Stimulated activated CD8-positive, alpha-beta memory T cell treated with anti-CD3 and anti-CD28 coated beads, Interleukin-12 subunit alpha, Interleukin-12 subunit beta, amount 100 ng/mL, for 4 hours (primary cell): ENCODE measurements at places on chromosomes 2 and 18.

GRCh38 chr2:138415985-138416384 lies 85.6 kb upstream of the SPOPL start:
- DNase-seq: no peak

GRCh38 chr2:229884775-229885699 lies 36.8 kb downstream of the TRIP12 start:
- no peak for DNase-seq

- DNase-seq: no peak
These were observed 32.6 kb downstream of the MARCHF4 start for GRCh38 chr2:216339456-216340279.

- DNase-seq: no peak
These were observed 34.3 kb downstream of the AFF3 start for GRCh38 chr2:100107906-100108647.

DNA sequence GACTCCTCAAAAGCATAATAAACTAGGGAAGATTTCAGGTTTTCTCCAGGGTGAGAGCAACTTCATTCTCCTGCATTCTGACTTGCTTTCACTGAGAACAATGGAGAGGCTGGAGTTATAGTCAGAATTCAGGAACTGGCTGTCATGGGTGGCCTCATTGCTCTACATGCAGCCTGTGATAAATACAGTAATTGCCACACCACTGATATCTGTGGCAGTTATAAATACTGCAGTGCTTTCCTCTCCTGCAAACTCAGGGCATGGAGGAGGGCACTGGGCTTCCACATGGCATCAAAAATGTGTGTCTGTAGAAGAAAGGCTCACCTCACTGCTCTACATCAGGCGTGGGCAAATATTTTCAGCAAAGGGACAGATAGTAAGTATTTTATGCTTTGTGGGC lies 510.2 kb downstream of the ZNF516 start:
- DNase-seq: no peak

- no peak for DNase-seq
These were observed 182.5 kb upstream of the HS6ST1 start for GRCh38 chr2:128501006-128501690.

DNA sequence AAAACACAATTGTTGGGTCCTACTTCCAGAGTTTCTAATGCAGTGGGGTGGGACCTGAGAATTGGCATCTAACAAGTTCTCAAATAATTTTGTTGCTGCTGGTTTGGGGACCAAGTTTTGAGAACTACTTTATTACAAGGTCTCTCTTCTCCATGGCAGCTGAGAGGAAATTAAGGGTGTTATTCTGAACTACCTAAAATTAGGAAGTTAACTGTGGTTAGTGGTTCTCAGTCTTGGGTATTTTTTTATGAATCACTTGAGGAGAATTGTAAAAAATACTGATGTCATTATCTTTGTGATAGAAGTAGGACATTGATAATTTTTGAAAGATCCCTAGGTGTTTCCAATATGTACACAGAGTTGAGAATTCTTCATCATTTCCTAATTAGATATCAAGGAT lies 210.2 kb downstream of the MC4R start:
- DNase-seq: no peak

DNA sequence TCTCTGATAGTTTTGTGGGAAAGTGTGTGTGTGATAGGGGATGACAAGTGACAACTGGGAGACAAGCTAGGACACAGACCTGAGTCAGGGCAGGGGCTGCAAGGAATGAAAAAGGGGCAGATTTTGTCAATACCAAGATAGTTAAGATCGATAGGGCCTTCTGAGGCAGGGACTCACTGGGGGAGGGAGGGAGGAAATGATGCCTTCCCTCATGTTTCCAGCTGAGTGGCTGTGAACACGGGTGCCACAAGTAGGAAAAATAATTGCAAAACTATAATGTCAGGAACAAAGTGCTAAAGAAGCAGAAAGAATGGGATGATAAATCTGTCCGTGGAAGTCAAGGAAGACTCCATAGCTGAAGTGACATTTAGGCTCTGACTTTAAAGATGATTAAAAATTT lies 24.2 kb downstream of the CDH2 start:
- no peak for DNase-seq

DNA sequence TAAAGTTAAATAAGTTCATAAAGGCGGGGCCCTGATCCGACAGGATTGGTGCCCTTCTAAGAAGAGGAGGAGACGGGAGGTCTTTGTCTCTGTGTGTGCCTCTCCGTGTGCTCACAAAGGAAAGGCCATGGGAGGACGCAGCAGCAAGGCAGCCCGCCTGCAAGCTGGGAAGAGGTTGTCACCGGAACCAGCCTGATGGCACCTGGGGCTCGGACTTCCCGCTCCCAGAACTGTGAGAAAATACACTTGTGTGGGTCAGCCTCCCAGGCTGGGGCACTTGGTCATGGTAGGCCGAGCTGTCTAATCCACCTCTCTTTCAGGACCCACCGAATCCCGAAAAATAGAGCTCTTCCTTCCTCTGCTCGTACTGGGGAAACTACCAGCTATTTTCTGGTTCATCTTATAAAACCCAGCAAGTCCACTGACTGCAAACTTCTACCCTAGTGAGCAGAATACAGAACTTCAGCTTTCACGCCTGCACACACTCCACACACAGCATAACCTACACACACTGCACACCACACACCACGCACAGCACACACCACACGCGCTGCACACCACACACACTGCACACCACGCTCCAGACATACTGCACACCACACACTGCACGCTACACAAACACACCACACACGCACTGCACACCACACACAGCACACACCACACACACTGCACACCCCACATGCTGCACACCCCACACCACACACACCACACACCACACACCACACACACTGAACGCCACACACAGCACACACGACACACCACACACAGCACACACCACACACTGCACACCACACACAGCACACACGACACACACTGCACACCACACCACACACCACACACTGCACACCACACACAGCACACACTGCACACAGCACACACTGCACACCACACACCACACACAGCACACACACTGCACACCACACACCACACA lies 58.1 kb downstream of the ASB1 start:
- no peak for DNase-seq

- no peak for DNase-seq
These were observed 23.3 kb downstream of the TTC32 start for GRCh38 chr2:19878268-19879046.

- DNase-seq: no peak
These were observed 2.8 kb downstream of the WDR54 start for GRCh38 chr2:74424139-74424992.

- no peak for DNase-seq
These were observed 214.2 kb downstream of the HRH4 start for GRCh38 chr18:24674605-24675004.

GRCh38 chr2:119478978-119479295 lies 45.3 kb downstream of the SCTR start:
- DNase-seq: no peak

GRCh38 chr2:217784996-217785543 lies 217.7 kb downstream of the TNS1 start:
- DNase-seq: no peak

DNA sequence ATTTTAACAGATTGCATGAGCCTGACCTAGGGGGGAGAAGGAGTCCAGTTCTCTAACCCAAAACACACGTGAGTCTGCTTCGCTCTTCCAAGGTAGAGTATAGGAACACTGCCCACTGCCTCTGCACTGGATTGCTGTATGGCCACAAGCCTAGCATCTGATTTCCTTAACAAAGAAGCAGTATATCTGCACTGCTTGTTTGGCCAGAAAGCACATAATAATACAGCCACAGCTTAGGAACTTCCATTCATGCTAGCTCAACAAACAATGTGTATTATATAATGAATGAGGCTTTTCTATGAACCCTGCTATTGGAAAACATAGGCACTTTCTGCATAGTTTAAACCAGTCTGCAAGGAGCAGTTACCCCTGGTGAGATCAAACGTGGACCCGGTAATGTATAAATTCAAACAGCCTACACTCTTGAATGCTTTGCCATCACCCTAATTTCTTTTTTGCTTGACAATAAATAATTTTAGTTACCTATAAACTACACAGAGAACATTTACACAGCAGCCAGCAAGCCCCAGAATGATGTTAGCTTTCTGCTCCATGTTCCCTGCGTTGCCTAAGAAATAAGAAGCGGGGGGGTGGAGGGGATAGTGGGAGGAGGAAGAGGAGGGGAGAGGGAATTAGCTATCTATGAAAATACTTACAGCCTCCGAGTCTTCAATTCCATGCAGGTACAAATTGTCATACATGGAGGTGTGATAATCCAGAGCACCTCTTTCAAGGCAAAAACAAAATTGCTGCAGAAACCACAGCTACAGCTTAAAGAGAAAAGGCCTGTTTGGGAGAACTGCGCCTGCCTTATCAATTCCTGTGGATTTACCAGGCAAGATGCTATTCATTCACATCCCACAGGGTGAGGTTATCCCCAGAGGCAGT lies 125.6 kb downstream of the CACNB4 start:
- DNase-seq: no peak

DNA sequence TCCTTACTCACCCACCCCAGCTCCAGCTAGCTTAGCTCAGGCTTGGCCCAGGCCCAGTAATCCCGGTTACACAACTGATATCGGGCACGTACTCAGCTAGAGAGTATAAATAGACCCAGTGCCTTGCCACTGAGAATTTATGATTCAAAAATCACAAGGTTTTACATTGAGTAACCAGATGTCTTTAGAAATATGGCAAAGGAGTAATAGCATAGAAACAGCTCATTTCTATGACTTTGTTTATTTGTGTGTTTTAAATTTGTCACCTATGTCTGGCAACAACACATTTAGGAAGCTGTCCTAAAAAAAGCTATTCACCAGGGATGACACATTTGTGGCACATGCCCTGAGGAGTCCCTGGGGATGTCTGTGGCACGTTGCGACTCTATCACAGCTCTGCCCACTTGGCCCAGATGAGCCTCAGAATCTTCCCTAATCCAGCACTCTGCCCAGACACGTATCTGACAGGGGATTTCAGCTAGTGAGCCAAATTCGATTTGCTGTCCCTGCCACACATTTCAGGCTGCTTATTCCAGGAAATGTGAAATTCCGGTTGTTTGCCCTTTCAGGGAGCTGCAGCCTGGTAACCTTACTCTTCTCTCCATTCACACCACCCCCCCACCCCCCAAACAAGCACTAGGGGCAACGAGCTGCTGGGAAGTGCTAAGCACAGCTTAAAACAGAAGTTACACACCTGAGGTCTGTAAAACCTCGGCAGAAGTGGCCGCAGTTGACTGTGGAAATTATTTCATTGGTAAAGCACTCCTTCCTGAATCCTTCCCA lies 85.4 kb upstream of the ZCCHC2 start:
- no peak for DNase-seq

GRCh38 chr18:55863876-55864275 lies 275.9 kb upstream of the TCF4 start:
- DNase-seq: no peak

- DNase-seq: no peak
These were observed 113.3 kb downstream of the SMAD2 start for GRCh38 chr18:47817017-47817794.

GRCh38 chr18:77524909-77525308 lies 275.3 kb downstream of the GALR1 start:
- no peak for DNase-seq

GRCh38 chr2:204226305-204226880 lies 289.8 kb downstream of the ICOS start:
- no peak for DNase-seq

DNA sequence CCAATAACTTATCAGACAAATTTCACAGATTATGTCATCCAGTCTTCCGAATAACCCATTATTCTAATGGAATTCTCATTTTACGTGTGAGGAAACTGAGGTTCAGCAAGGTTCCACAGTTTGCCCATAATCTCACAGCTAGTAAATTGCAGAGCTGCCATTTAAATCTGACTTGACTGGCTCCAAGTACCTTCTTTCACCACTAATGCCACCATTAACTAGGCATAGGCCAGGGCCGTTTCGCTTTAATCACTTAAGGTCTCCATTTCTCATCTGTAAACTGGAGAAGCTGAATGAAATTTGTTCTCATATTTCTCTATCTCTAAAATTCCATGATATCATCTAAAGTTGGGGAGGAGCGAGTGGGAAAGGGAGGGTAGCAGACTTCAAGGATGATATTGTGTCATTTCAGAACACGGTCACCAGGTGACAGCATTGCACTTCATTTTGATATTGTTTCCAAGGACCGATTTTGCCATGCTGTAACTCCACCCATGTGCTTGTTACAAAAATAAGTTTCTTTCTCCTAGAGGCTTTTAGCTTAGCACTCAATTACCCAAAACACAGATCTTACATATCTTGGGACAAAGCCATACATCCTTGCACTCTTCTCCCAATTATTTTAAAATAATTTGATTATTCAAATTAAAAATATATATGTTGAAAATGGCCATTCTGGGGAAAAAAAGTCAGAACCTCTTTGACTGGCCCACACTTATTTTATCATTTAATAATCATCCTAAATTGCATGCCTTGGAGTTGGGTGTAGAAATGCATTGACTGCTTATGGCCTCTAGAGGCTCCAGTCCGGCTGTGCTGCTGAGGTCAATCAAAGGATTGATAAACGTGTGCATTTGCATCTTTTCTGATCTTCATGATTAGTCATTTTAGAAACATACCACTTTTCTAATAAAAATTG lies 123.8 kb downstream of the AKAIN1 start:
- no peak for DNase-seq

DNA sequence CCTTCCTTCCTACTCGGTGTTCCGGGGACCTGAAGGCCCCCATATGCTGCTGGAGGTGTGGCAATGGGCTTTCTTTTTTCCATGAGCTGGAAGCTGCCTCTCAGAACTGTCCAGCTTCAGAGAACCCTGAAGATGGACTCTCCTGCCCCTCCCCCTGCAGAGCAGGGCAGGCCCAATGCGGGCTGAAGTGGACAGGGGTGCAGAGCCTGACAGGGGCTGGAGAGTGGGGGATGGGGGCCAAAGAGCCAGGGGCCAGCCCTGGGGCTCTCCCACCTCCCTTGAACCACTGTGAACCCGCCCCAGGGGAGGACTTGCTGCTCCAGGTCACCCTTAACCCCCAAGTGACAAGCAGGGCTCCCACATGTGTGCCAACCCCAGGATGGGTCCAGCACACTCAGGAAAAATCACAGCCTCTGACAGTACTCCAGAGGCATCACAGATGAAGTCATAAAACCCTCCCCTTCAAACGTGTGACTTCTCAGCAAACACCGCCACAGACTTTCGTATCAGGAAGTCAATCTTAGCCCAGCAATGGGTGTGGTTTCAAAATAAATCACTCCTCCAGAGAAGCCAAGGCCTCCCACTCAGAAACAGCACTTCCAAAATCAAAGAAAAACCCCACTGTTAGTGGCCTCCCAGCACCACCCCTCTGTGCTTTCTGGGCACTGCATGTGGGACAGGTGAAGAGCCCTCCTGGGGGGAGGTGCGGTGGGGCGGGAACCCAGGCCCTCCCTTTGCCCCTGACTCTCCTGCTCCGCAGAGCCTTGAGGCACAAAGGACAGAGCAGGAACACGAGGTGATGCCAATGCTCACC lies 135.8 kb downstream of the HDAC4 start:
- peak; percentile 43 for DNase-seq
